ENCODE measurements at places on chromosomes 3 and 15. TPM values are rescaled to one million over a fixed set of nuclear protein-coding genes. Genes with fewer than 3 reads are reported as not detected.
A peak's percentile ranks its signal among the peaks of the same experiment; 100 is the strongest.

Gene ACKR2
- polyA plus RNA-seq: 0.29 TPM

- no peak for DNase-seq
These were observed 248.8 kb upstream of the NSMCE3 start for GRCh38 chr15:29518442-29518841.

DNA sequence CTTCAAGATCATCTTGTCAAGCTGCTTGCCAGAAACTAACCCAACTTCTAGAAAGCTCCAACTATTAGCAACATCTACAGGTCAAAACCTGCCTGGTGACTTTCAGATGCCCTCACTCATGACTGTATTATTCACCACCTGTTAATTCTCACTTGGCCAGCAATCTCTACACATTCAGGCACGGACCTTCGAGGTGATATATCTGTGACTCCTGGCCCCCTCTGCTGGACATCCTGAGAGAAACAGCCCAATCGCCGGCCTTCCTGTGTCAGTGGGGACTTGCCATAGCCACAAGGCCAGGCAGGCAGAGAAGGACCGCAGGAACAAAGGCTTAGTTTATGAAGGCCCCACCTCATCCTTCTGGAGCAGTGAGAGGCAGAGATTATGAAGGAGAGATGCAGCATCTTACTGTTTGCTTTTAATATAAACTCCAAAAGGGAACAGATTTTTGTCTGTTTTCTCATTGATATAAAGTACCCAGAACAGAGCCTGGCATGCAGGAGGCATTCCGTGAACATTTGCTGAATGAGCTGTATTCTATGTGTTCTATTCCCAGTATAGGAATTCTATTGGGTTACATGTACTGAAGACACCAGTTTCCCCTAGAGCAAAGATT is 24.4 kb upstream of the OCA2 start:
- peak; percentile 52 for DNase-seq

GRCh38 chr15:27928386-27928785 is 170.7 kb downstream of the OCA2 start:
- no peak for DNase-seq

- DNase-seq: no peak
These were observed 146.3 kb downstream of the TMCO5A start for GRCh38 chr15:38080651-38081275.

Gene CLDN16
- polyA plus RNA-seq: not detected

DNA sequence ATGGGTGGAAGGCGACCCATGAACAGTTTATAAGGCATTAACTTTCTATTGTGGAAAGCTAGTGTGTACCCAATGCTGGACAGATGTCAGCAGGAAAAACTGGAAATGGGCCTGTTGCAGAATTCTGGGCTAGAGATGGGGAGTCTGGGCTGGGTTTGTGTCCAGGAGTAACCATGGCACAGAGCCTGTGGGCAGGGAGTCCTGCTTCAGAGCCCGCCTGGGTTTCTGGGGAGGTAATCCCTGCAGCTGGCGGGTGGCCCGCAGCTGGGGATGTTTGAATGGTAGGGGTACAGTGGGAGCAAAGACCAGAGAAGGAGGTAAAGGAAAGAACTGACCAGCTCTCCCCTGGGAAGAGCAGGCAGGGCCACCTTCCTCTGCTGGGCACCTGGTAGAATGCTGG is 25.7 kb downstream of the ACAA1 start:
- DNase-seq: no peak

- no peak for DNase-seq
These were observed 30.9 kb upstream of the ARRDC4 start for GRCh38 chr15:97929456-97930229.

Gene RGMA
- polyA plus RNA-seq: not detected

DNA sequence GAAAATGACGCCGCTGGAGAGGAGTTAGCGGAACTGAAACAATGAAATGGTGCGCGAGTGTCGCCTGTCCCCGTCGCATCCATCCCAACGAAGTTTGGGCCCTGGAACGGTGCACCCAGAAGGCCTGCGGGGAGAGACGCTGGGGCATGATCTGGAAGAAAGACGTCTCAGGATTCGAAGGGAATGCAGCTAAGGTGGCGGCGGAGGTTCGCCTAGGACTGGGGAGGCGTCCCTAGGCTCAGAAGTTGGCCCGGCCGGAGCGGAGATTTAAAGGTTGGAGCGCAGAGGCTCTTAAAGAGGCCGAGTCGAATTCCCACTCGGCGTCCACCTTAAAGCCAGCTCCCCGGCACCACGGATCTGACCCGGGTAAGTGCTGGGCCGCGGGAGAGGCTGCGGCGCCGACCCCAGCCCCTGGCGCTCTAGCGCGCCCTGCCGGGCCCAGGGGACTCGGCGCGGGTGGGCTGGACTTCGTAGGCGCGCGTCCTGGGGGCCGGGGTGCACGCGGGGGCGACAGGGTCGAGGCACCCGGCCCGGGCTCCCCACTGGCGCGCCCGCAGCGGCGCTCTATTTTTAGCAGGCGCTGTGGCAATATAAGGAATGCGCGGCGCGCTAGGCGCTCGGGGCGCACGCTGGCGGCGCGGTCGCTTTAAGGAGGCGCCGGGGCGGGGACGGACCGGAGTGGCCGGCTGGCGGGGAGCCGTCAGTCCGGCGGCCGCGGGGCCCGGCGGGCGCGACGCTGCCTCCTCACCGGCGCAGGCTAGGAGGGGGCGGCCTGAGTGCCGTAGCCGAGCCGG is at the start of gene MRAS:
Gene MRAS (plus strand): TSS at position 620 of the 794 bp plus-strand sequence. CDS start 24,305 bp downstream, outside the sequence.
- no peak for DNase-seq

DNA sequence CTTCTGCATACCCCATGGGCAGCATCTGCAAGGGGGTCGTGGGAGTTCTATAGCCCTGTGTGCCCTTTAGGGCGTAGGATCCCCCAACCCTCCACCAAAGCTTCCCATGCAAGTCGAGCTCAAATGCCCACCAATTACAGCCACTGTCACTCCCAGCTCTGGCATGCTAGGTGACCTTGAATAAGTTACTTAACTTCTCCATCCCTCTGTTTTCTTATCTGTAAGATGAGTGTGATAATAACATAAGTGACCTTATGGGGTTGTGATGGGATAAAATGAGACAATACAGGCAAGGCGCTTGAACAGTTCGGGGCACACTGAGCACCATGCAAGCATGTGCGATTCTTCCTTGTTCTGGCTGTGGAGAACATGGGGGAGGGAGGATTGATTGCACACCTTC is 74.8 kb upstream of the POMGNT2 start:
- DNase-seq: no peak

Gene CHST13
- not detected for polyA plus RNA-seq

DNA sequence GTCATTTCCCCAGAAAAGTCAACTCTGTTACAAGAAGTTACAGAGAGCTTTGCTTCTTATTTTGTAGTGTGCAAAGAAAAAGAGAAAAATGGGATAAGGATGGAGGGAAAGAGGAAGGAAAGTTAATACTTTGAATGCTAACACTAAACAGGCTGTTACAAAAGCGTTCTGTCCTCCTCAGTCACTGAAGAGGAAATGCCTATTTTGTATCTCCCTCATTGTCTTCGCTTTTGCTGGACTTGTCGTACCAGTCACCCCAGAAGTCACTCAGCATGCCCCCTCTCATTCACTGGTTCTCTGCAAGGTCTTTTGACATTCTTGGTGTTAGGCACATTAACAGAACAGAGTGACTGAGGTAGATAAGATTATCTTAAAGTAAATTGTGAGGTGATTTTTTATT is 129.6 kb downstream of the ALCAM start:
- no peak for DNase-seq

Gene ADGRG7
- not detected for polyA plus RNA-seq

- DNase-seq: peak; percentile 7
These were observed 390 bp upstream of the TLE3 start for GRCh38 chr15:70098153-70098460.

DNA sequence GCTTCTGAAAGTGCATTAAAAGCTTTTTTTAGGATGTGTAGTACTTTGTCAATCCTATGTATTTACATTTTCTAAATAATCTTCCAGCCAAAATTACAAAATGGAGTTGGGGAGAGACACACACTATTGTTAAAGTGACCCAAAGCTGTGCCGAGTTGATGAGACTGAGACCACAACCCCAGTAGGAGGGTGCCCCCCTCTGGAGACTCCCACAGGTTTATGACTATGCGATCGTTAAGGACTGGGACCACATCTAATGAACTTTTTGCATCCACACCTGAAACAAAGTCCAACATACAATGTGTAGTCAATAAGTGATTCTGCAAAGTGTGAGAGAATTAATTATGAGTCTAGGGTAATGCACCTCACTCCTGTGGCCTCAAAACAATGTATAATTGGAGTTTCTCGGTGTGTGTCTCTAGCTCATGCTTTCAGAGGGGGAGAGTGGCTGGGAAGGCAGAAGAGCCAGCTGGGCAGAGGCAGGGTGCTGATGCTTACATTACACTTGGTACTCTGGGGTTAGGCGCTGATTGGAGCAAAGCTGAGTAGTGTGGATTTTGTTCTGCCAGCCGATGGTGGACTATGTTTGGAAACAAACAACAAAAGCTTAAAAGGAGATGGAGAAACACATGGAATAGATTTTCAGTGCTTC is 102.8 kb downstream of the KCNH8 start:
- no peak for DNase-seq

Gene SLC22A14
- polyA plus RNA-seq: not detected

DNA sequence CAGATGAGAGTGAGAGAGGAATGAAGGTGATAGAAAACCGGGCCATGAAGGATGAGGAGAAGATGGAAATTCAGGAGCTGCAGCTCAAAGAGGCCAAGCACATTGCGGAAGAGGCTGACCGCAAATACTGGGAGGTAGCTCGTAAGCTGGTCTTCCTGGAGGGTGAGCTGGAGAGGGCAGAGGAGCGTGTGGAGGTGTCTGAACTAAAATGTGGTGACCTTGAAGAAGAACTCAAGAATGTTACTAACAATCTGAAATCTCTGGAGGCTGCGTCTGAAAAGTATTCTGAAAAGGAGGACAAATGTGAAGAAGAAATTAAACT is 88.9 kb downstream of the EOMES start:
- peak; percentile 5 for DNase-seq

Gene SLC27A2
- 0.63 TPM for polyA plus RNA-seq

- DNase-seq: no peak
These were observed 9.8 kb upstream of the TMEM40 start for GRCh38 chr3:12768579-12769527.

DNA sequence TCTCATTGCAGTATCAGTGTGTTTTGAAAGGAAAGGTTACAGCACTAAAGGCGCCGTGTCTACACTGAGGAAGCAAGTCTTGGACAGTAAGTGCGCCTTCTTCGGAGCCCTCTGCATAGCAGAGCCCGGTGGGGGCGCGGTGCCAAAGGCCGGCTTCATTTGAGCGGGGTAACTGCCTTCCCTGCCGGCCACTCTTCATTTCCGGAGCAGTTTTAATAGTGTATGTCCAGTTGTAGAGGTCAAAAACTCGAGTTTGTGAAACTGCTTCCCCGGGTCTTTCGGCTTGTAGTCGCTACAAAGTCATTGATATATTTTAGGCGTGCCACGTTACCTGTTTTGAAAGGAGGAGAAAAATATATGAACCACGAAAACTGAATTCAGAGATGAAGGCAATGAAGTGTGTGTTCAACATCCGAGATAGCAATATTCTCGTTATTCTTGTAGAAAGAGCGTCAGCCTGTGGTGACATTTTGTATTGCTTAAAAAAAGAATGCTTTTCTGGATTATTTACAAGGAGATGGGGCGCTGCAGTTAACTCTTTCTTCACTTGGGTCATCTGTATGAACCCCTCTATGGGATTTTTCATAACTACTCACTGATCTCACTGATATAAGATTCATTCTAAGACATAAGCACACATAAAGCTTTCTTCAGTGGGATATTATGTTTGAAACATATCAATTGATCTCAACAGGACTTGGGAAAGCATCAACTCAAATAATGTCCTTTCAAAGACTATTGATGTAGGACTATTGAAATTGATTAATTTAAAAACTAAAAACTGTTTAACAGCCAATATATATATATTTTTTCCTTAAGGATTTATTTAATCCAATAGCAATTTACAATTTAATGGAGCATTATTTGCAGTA is 3.0 kb downstream of the ALCAM start:
- DNase-seq: peak; percentile 15

DNA sequence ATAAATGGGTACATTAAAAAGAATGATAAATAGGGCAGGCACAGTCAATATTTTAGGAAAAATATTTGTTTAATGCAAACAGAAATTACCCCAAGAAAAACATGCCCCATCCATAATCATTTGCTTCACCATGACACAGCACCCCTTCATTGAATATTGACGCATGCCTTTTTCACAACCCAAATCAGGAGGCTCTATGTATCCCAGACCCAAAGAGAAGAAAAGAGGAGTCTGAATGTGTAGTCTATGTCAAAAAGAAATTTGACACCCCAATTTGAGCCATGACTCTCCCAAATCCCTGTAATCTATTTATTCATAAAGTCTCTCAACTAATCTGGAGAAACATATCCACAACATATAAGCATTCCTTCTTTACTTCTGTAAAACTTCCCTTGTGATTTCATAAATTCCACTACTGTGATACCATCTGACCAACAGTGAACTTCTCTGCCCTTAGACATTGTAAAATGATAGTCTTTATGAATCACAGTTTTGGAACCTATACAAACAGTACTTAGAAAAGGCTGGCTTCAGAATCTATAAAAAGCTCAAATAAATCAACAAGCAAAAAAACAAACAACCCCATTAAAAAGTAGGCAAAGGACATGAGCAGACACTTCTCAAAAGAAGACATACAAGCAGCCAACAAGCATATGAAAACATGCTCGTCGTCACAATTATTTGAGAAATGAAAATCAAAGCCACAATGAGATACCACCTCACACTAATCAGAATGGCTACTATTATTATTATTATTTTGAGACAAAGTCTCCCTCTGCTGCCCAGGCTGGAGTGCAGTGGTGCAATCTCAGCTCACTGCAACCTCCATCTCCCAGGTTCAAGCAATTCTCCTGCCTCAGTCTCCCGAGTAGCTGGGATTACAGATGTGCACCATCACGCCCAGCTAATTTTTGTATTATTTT is 53.4 kb upstream of the XRN1 start:
- no peak for DNase-seq

Data from CD4-positive, CD25-positive, alpha-beta regulatory T cell (primary cell).